ENCODE measurements at places on chromosomes 7 and 10.

DNA sequence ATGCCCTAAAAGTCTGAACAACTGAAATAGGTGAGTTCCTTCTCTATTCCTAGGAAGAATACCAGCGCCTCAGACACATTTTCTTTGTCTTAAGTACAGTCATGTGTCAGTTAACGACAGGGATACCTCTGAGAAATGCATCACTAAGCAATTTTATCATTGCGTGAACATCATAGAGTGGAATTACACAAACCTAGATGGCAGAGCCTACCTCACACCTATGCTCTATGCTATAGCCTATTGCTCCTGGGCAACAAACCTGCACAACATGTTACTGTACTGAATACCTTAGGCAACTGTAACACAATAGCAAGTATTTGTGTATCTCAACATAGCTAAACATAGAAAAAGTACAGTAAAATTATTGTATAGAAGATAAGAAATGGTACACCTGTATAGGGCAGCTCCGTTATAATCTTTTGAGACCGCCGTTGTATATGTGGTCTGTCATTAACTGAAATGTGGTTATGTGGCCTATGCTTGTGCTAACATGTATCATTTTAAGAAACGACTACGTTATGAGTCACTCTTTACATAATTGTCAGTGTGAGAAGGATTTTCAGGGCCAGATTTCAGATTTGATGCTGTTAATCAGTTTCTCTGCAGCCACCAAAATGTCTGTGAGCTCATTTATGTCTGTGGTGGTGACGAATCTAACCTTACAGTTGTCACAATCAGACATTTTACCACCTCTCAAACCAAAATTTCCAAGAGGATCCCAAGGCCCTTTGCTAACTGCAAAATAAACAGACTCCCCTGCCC, 66.1 kb upstream of the STK17A start:
- no peak for DNase-seq

- no peak for DNase-seq
Observed at GRCh38 chr10:102762401-102763015, 18.8 kb downstream of the WBP1L start.

- no peak for DNase-seq
Observed at GRCh38 chr7:33873518-33873917, 31.8 kb upstream of the BMPER start.

DNA sequence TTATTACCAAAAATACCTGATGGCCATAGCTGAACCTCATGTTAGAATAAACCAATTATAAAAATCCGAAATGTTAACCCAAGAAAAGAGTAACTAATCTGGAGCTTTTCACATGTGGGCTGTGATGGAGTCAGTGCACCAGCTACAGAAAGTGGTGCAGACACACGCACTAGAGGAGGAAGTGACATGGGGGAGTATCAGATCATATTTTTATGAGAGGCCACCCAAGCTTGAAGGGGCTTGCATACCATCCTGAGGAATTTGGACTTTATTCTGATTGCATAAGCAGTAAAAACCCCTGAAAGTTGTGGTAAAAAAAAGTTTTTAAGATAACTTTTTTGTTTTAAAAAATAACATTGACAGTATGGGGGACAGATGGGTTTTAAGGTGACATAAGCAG, 1148.5 kb upstream of the CELF2 start:
- no peak for DNase-seq

GRCh38 chr10:52774182-52774581, 1.6 kb upstream of the MBL2 start:
- no peak for DNase-seq

DNA sequence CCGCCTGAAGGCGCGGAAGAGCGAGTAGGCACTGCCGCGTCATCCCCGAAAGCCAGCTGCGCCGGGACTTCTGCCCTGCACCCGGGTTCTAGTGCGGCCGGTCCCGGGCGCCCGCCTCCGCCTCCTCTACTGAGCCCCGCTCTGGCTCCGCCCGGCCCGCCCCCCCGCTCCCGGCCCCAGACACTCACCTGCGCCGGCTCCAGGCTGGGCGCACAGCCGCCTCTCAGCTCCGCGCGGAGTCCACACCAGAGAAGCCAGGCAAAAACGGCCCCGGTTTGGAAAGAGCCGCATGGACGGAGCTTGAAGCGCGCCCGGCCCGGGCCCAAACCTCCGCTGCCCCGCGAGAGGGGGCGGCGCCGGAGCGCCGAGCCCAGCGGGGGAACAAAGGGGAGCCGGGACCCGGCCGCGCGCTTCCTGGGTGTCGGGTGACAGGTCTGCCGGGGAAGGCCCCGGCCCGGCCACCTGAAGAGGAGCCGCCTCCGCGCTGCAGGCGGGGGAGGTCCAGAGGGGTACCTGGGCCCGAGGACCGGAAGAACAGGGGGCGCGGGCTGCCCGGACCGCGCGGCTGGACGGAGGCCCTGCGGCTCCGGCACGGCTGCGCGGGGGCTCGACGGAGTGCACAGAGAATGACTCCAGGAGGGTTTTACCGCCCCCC, 168.2 kb downstream of the NRF1 start:
- DNase-seq: no peak

GRCh38 chr7:127361736-127362135, 30.8 kb downstream of the ZNF800 start:
- DNase-seq: no peak

- DNase-seq: no peak
Observed at GRCh38 chr10:11824825-11825224, 1.7 kb downstream of the PROSER2 start.

GRCh38 chr10:103786020-103786419, 69.4 kb downstream of the SH3PXD2A start:
- DNase-seq: no peak

- no peak for DNase-seq
Observed at GRCh38 chr7:138233189-138233588, 156.9 kb downstream of the AKR1D1 start.

- DNase-seq: peak; percentile 54
Observed at GRCh38 chr7:25093268-25093826, 31.7 kb downstream of the CYCS start.

- DNase-seq: no peak
Observed at GRCh38 chr10:94065362-94065761, 71.6 kb downstream of the PLCE1 start.

DNA sequence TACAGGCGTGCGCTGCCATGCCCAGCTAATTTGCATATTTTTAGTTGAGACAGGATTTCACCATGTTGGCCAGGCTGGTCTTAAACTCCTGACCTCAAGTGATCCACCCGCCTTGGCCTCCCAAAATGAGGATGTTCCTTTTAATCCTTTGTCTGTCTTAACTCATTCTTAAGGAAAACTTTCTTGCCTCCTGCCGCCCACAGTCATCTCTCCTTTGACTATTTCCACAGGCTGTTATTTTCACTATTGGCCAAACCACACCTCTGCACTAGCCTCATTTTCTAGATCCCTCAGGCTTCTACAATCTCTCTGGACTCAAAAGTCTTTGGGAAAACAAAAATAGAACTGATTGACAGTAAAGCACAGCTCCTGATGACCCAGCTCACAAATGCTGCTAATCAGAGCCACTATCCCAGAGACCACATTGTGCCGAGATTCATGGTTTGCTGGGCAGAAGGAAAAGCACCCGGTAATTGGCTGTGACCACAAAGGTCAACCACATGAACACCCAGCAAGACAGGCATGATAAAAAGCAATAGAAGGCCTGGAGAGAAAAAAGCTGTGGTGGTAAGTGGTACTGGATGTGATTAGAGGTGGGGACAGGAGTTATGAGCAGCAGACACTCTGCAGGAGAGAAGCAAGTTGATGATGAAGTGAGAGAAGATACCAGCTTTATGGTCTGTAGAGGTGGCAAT, 44.1 kb upstream of the ZNRF2 start:
- DNase-seq: no peak

DNA sequence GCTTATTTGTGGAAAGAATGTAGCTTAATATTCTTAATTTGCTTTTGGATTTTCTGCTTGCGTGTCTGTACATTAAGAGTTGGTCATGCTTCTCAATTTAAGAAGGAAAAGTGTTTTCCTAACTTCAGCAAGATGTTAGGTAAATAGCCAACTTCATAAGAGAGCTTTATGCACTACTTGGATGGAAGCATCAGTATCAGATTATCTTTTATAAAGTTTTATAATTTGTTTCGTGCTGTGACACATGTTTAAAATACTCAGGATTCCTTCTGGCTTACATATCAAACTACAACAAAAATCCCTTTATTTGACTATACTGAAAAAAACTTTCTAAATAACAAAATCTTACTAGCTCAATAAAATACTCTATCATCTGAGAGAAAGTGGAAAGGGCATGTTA, 34.8 kb upstream of the AGR2 start:
- no peak for DNase-seq

- DNase-seq: no peak
Observed at GRCh38 chr10:62414359-62414758, 40.2 kb downstream of the ZNF365 start.

DNA sequence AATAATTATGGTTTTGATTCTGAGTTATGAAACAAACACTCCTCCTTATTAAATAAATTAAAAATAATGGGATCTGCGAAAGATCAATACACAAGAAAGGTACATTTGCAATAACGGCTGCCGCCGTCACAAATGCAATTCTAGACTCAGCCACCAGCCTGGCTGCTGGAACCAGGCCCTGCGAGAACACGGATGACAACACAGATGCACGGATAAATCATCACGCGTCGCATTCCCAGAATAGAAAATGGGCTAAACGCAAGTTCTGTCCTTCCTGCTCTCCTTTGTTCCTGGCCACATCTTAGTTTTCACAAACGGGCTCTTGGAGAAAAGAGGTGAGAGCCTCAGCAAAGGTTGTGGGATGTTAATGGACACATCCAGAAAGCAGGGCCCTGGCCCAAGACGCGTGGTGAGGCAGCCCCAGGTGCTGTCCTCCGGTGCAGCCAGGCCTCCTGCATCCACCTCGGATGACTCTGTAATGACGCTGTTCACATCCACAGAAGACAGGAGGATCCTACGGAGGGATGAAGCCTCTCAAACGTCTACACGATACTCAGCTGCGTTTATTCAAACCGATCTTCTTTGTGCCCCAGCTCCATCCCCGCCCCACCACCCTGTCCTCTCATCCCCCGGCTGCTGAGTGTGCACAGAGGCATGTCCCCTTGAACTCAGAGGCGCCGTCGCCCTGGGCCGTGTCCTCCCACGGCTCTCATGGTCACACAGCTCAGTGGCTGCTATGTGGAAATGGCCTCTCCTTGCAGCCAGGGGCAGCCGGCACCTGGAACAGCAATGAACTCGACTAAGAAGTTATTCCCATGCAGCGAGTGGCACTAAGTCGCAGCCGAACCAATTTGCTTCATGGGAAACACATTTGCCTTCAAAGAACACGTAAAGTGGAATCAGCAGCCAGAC, 197.9 kb downstream of the PTPRN2 start:
- DNase-seq: no peak

- DNase-seq: no peak
Observed at GRCh38 chr7:105643384-105643783, 62.1 kb upstream of the EFCAB10 start.

GRCh38 chr10:52599551-52600200, 172.9 kb downstream of the MBL2 start:
- DNase-seq: no peak

DNA sequence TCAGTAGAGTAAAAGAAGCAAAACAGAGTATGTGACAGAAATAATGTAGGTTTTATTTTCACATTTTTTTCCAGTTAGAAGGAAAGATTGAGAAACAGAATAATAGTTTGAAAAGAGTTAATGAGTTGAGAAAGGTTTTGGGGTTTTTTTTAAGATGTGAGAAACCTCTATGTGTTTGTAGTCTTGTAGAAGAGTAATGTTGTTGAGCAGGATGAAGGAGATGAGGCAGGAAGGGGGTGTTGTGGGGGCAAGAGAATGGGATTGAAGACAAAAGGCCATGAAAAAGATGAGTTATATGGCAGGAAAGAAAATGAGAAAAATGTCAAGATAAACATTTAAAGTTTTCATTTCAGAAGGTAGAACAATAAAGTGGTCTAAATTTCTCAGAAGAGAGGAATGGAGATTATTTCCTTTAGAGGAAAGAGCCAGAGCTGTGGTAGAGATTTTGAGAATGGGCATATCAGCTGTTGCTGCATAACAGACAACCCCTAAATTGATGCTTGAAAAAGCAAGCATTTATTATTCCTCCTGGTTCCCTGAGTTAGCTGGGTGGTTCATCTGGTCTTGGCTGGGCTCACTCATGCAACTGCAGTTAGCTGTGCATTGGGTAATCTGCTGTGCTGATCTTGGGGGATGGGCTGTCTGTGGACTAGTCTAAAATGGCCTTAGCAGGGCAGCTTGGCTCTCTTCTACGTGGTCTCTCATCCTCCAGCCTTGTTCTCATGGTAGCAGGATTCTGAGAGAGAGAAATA, 27.1 kb downstream of the PCGF5 start:
- no peak for DNase-seq

DNA sequence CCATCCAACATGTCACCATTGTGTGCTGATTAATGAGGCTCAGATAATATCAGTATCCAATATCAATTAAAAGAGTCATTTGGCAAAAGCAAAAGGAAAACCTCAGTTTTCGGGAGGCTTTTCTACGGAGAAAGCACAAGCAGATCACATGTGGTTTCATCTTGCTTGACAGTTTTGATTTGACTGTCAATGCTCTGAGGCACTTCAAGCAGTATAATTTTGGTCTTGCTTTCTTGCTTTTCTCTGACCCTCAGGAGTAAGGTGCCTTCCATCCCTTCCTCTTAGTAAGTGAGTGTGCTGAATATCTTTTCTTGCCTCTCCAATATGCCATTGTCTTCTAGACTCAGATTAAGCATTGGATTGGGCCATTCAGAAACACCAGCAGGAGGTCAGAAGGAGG, 115.5 kb upstream of the CALCR start:
- no peak for DNase-seq

Data from activated T-helper 1 cell treated with anti-CD3 and anti-CD28 coated beads, Interleukin-2, amount 50 U/mL, for 16 hours (primary cell).